ENCODE measurements at places on chromosomes 2 and 18.
A peak's percentile ranks its signal among the peaks of the same experiment; 100 is the strongest.

GRCh38 chr2:201194097-201194496, 11.2 kb downstream of the CASP10 start:
- DNase-seq: no peak

GRCh38 chr2:241417626-241418025, 61.5 kb downstream of the FARP2 start:
- DNase-seq: no peak

DNA sequence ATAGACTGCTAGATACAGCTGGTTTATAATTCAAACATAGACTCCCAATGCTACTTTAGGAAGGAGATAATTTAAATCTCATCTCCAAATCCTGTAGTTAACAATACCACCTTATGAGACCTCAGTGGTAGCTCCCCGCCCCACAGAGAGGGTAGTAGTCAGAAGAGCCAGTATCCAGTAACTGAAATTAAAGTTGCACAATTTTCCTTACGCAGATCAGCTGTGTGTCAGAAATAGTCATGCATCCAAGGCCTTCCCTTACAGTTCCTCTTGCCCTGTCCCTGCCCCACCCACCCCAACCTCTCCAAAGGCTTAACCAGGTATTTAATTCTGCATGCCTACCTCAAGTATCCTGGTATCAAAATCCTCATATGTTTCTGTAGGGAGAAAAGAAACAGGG, 15.5 kb downstream of the MRPS5 start:
- DNase-seq: no peak

DNA sequence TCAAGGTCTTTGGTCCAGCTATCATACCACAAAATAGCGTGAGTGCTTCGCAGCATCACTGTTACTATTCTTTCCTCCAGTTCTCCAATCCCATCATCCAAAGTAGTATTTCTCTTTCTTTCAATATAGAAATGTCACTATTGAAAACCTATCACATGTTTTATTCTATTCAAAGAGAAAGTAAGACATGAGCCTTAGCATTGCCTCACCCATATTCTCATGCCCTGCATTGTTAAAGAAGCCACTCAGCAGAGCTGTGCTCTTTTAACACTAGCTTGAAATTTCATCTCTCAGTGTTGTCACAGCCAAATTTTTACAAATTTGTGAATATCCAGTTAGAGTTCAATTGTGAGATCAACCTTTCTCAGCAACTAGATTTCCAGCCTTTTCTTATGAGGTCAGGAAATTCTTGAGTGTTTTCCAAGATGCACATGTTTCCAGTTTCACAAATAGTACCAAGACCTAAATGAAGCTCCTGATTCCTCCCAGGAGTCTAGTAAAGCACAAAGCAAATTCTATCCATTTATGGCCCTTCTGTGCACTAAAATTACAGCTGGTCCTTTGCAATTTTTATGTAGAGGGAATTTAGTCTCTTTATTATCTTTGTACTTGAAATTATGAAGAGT, 343.7 kb downstream of the SPAG16 start:
- DNase-seq: no peak

GRCh38 chr2:128410758-128411215, 92.1 kb upstream of the HS6ST1 start:
- DNase-seq: no peak

DNA sequence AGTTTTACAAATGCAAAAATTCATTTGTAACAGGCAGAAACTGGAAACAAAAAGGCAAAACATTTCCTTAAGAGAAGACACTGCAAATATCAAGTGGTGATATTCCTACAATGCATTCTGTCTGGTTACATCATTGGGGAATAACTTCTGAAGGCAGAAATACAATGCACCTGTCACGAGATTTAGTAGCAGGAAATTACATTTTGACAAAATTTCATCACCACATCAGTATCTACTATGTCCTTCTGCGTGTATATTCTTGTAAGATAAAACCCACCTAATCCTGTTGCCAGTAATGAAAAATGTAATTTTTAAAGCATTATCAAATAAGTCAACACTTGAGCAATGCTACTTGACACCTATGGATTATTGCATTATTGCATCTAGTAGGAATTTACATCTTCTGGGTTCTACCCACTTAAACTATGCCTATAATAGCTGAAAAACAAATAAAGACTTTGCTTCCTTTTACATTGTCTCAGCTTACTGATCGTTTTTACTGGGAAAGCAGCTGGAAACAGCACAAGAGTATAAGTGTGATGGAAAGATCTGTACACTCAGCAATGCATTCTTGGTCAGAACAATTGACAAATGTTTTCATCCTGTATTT, 59.5 kb downstream of the IRS1 start:
- DNase-seq: no peak

DNA sequence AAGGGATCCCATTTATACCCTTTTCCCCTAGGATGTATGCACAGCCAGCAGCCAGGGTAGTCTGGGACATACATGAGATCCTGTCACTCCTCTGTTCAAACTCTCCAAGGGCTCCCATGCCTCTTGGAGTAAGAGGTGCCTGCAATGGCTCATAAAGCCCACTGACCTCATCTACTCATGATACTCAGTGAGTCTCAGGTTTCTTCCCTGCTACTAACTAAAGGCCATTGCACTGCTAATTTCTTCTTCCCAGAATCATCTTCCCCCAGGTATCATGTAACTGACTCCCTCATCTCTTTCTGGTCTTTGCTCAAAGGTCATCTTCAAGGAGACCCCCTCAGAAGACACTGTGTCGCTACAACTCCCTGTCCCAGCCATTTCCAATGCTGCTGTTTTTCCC, 68.2 kb downstream of the CCBE1 start:
- no peak for DNase-seq

- DNase-seq: no peak
Measured at GRCh38 chr2:35454966-35455638, 900.5 kb upstream of the CRIM1 start.

DNA sequence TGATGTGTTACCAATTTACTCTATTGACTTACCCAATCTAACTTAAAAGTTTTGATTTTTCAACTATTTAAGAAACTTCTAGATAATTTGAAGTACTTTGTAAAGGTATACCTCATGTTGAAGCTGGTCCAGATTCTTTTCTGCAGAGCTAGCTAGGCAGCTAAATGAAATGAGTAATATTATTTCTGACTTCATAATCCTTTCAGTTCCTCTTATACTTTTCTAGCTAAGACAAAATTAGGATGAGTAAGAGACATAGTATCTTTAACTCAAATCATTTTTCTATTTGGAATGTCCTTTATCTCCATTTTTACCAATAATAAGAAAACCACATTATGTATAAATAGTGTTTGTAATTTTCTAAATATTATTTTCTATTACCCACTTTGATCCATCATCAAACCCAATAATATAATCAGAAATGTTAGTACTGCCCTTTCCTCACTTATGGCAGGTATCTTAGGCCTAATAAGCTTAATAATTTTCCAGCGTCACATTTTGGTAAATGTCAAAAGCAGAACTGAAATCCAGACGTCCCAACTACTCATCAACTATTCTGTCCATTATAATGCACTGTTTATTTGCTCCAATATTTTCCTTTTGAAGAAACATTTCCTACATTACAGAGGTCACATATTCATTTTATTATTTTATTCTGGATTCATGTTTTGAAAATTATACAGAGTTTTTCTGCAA, 456.6 kb downstream of the THSD7B start:
- DNase-seq: no peak

GRCh38 chr2:24077535-24077877, 1.4 kb upstream of the SF3B6 start:
- no peak for DNase-seq

- DNase-seq: no peak
Measured at GRCh38 chr2:9993488-9994165, 42.1 kb downstream of the GRHL1 start.

DNA sequence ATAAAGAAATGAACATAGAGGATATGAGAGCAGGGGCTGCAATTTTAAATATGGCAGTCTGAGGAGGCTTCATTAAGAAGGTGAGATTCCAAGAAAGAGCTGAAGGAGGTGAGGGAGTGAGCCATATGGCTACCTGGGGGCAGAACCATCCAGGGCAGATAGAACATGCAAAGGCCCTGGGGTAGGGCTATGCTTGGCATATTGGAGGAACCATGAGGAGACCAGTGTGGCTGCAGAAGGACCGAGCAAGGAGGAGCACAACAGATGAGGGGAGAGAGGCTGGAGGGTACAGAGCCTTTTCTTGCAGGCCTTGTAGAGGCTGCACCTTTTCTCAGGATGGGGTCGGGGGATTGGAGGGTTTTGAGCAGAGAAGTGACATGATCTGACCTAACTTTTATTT, 69.5 kb upstream of the GATA6 start:
- no peak for DNase-seq

DNA sequence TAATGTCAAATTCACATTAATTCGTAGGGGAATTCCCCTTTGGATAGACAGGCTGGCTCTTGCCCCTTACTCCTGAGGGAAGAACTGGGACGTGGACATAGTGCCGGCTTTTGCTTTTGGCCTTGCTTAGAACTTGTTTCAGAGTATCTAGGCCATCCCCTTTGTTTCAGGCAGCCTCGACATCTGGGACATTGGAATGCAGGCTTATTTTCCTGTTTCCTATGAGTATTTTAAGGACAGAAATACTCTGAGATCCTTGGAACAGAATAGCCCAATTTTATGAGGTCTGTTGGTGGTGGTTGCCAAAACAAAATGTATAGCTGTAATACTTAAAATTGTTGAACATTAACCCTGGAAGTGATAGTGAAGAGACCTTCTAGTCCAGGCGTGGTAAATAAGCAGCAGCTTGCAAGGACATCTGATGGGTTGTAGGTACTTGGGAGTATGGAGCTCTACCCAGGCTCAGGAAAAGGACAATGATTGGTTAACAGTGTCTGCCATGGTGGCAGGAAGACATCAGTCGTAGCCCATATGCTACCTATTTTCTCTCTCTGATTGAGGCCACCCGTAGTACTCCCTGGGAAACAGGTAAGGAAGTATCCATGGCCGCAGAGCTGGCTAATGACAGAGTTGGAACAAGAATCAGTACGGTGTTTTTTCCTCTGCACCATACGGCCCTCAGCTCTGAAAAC, 112.4 kb downstream of the CDK15 start:
- DNase-seq: no peak

GRCh38 chr2:197124639-197125390, 185.8 kb downstream of the ANKRD44 start:
- no peak for DNase-seq

GRCh38 chr18:8615397-8616027, 6.3 kb downstream of the RAB12 start:
- DNase-seq: no peak

GRCh38 chr2:88692187-88692586, 714 bp downstream of the RPIA start:
- DNase-seq: peak; percentile 17

- no peak for DNase-seq
Measured at GRCh38 chr2:51103205-51103604, 71.3 kb upstream of the NRXN1 start.

DNA sequence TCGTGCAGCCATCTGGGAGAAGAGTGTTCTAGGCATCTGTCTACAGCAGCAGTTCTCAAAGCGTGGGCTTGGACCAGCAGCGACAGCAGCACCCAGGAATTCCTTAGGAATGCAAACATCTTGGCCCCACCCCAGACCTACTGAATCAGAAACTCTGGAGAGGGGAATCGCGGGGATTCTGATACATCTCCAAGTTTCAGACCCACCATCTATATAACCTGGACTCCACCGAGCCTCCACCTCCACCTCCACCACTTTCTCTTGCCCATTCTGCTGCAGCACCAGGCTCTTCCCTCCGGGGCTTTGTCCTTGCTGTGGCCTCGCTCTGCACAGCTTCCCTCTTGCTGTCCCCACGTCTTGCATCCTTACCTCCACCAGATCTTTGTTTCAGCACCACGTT, 256.4 kb downstream of the BCL2 start:
- DNase-seq: no peak

DNA sequence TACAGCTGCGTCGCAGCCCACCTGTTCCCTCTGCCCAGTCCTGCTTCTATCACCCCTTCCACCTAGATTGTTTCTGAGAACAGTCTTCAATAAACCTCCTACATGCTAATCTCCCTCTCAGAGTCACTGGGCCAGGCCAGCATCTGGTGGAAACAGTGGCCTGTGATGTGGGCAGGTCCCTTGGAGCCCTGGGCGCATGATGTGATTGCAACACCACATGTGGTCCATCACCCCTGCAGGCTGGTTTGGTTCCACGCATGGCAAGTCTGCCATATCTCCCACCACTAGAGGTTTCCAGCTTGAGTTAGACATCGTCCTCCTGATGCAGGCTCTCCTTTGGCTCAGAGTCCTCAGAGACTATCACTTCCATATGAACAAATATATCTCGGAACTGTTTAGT, 83.5 kb downstream of the PRKCE start:
- no peak for DNase-seq

GRCh38 chr2:173148520-173148919, 72.9 kb downstream of the MAP3K20 start:
- no peak for DNase-seq

- no peak for DNase-seq
Measured at GRCh38 chr18:57901825-57902589, 98.9 kb upstream of the ATP8B1 start.

All from T-cell (primary cell).